ENCODE measurements at places on chromosomes 4 and X.

DNA sequence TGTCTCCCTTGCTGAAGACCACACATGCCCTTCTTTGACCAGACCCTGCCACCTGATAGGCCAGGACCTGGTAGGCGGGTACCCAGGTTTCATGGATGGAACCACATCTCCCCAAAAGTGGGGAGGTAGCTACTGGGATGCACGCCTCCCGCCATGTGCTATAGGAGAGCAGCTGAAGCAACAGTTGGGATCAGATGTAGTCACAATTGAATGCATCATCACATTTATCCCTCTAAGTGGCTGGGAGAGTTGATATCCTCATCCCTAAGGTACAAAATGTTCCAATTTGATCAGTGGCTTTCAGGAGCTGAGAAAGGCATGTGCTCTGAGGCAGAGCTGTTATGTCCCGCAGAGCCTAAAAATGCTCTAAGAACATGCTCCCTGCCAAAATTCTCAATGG is 54.0 kb upstream of the MTM1 start:
- H3K36me3 ChIP-seq = no peaks in the 10 kb centered on the region
- no peaks in the 10 kb centered on the region for H3K27me3 ChIP-seq
- H3K27ac ChIP-seq = no peak overlapping the region
- no peak overlapping the region for H3K4me3 ChIP-seq
- no peak for DNase-seq
- H3K4me1 ChIP-seq = no peaks in the 10 kb centered on the region

- no peak for DNase-seq
- no peaks in the 10 kb centered on the region for H3K36me3 ChIP-seq
- H3K27ac ChIP-seq = no peak overlapping the region
- no peaks in the 10 kb centered on the region for H3K27me3 ChIP-seq
- H3K4me3 ChIP-seq = no peak overlapping the region
Measured at GRCh38 chr4:85132117-85132516, 165.6 kb upstream of the WDFY3 start.

GRCh38 chrX:135688137-135688536 is 25.3 kb upstream of the CT45A1 start:
- no peak overlapping the region for H3K4me3 ChIP-seq
- H3K36me3 ChIP-seq = no peaks in the 10 kb centered on the region
- no peak overlapping the region for H3K27ac ChIP-seq
- H3K27me3 ChIP-seq = peaks cover 14% of the 10 kb centered on the region
- no peaks in the 10 kb centered on the region for H3K4me1 ChIP-seq

DNA sequence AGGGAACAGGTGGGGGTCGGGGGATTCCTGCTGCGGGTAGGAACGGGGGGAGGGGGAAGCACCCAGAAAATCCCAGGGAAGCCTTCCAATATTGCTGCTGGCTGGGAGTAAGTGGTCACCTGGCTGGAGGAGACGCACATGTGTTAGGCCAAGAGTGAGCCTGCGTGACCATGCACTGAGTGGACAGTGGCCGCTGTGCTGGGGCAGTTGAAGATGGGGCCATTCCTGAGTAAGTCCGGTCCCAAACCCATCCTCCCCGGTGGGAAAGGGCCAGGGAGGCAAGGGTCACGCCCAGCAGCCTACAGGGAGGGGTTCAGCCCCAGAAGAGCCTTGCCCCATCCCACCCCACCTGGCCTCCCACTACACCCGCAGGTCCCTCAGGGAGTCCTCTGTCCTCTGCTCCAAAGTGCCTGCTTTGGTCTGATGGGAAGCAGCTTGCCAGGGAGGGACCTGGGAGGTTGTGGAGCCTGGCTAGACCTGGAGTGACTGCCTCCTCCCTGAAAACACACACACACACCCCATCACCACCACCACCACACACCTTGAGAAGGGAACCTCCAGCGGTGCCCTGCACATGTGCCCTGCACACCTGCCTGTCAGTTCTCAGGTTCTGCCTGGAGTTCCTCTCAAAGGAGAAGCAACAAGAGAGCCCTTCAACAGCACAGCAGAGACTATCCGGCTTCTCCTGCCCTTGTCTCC is 6.1 kb downstream of the L1CAM start:
- H3K27me3 ChIP-seq = peaks cover 16% of the 10 kb centered on the region
- peaks cover 52% of the 10 kb centered on the region for H3K4me1 ChIP-seq
- H3K36me3 ChIP-seq = peaks cover 10% of the 10 kb centered on the region
- peak overlapping the region; percentile 91 for H3K27ac ChIP-seq
- DNase-seq = no peak

GRCh38 chr4:1055721-1056590 is 44.5 kb downstream of the FGFRL1 start:
- H3K27me3 ChIP-seq = peaks cover 63% of the 10 kb centered on the region
- no peaks in the 10 kb centered on the region for H3K36me3 ChIP-seq
- H3K4me1 ChIP-seq = peaks cover 8% of the 10 kb centered on the region
- no peak for DNase-seq
- no peak overlapping the region for H3K4me3 ChIP-seq

- H3K4me3 ChIP-seq = no peak overlapping the region
- no peaks in the 10 kb centered on the region for H3K4me1 ChIP-seq
- no peaks in the 10 kb centered on the region for H3K27me3 ChIP-seq
- no peak overlapping the region for H3K27ac ChIP-seq
- no peaks in the 10 kb centered on the region for H3K36me3 ChIP-seq
Measured at GRCh38 chr4:14883661-14884060, 118.6 kb upstream of the CPEB2 start.

- DNase-seq = no peak
- H3K4me1 ChIP-seq = no peaks in the 10 kb centered on the region
- H3K27me3 ChIP-seq = peaks cover 3% of the 10 kb centered on the region
- no peak overlapping the region for H3K27ac ChIP-seq
- no peaks in the 10 kb centered on the region for H3K36me3 ChIP-seq
- H3K4me3 ChIP-seq = no peak overlapping the region
Measured at GRCh38 chrX:16917120-16917519, 29.3 kb upstream of the REPS2 start.

DNA sequence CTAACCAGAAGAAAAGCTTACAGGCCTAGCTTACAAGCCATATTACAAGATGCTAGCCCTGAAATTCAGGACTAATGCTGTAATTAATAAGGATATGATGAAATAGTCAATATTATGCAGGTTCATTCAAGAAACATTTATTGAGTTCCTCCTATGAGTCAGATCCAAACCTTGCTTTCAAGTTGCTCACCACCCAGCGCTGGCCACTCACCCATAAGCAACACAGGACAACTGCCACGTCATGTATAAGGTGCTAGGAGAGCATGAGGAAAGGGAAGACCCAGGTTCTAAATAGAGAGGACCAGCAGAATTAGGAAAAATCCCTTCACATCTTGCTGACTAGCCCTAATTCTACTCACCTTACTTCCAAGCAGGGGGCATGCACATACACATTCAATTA is 23.3 kb downstream of the MAML3 start:
- no peak for DNase-seq
- peaks cover 2% of the 10 kb centered on the region for H3K36me3 ChIP-seq
- H3K4me3 ChIP-seq = no peak overlapping the region
- H3K4me1 ChIP-seq = peaks cover 12% of the 10 kb centered on the region

GRCh38 chrX:122941806-122942205 is 242.3 kb upstream of the GRIA3 start:
- H3K4me1 ChIP-seq = no peaks in the 10 kb centered on the region
- H3K27ac ChIP-seq = no peak overlapping the region
- no peaks in the 10 kb centered on the region for H3K36me3 ChIP-seq
- no peak for DNase-seq
- H3K27me3 ChIP-seq = no peaks in the 10 kb centered on the region

DNA sequence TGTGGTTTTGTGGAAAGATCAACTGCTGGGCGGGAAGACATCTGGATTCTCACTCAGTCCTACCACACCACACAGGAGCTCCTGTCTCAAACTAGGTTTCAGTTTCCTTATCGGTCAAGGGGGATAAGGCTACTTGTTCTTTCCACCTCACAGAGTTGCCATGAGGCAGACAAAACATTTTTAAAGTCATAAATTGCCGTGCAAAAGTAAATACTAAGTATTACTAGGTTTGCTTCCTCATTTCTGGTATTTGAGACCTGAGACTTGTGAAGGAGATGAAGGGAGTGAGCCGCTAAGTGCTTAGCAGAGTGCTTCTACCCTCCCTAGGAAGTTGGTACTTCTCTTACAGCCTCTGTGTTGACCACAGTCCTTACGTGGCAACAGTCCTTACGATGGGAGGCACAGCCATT is 1.5 kb downstream of the LAP3 start:
- DNase-seq = no peak
- H3K4me1 ChIP-seq = peaks cover 23% of the 10 kb centered on the region
- H3K36me3 ChIP-seq = no peaks in the 10 kb centered on the region
- no peak overlapping the region for H3K27ac ChIP-seq

DNA sequence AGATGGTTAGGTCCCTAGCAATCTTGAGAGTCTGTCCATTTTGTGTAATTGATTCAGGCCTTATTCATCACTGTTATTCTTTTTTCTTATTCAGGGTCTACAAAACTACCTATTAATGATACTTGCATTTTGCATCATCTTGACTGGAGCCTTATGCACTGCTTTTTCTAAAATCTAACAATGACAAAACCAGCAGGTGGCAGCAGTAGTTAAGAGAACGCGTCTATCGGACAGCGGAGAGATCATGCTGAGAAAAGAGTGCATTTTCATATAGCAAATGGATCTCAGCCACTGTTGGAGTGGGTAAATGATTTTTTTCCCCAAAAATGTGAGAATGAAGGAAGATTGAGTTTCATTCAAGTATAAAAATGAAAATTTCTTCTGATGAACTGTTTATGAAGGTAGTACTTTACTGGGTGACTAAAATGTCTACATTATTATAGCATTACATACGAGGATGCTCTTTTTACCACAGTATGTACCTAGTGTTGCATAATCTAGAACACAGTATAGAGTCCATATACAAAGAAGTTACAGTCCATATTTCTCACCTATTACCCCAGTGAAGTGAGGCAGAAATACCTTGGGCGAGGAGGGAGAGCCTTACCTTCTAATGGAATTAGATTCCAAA is 43.2 kb downstream of the TMEM144 start:
- H3K4me1 ChIP-seq = no peaks in the 10 kb centered on the region
- no peaks in the 10 kb centered on the region for H3K27me3 ChIP-seq
- H3K4me3 ChIP-seq = no peak overlapping the region
- H3K36me3 ChIP-seq = no peaks in the 10 kb centered on the region
- H3K27ac ChIP-seq = no peak overlapping the region

GRCh38 chr4:95638920-95639501 is 90.2 kb upstream of the UNC5C start:
- no peak overlapping the region for H3K27ac ChIP-seq
- no peaks in the 10 kb centered on the region for H3K27me3 ChIP-seq
- no peak overlapping the region for H3K4me3 ChIP-seq
- no peak for DNase-seq

DNA sequence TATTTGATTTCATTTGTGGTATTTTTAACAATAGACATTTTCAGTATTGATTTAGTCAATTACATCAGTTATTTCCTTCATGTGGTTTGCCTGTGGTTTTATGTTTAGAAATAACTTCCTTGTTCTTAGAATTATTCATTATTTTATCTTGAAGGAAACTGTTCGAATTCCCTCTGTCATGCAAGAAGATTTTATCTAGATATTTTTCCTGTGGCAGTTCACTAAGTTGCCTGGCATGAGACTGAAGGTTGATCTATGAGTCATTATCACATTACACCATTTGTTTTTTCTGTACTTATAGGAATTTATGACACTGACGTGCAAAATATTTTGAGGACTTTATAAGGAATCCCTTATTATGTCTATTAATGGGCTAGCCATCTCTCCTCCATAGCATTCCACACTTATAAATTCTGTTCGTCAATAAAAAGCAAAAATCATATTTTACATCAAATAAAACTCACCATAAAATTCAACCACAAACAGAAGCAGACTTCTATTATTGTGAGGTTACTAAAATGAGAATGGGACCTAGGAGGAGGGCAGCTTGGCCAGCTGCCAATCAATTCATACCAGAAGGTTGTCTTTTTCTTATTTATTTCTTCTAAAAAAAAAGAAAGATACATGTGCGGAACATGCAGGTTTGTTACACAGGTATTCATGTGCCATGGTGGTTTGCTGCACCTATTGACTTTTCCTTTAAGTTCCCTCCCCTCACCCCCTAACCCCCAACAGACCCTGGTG is 179.0 kb downstream of the KCNIP4 start:
- no peak overlapping the region for H3K27ac ChIP-seq
- H3K27me3 ChIP-seq = peaks cover 24% of the 10 kb centered on the region
- DNase-seq = no peak
- no peak overlapping the region for H3K4me3 ChIP-seq
- no peaks in the 10 kb centered on the region for H3K36me3 ChIP-seq

GRCh38 chr4:39614487-39615162 is 24.0 kb downstream of the SMIM14 start:
- DNase-seq = no peak
- H3K27me3 ChIP-seq = no peaks in the 10 kb centered on the region
- no peaks in the 10 kb centered on the region for H3K36me3 ChIP-seq
- H3K27ac ChIP-seq = no peak overlapping the region

- no peak overlapping the region for H3K27ac ChIP-seq
- no peak overlapping the region for H3K4me3 ChIP-seq
- H3K36me3 ChIP-seq = peaks cover 5% of the 10 kb centered on the region
- no peaks in the 10 kb centered on the region for H3K4me1 ChIP-seq
- no peak for DNase-seq
Measured at GRCh38 chr4:98851806-98852205, 77.1 kb downstream of the EIF4E start.

DNA sequence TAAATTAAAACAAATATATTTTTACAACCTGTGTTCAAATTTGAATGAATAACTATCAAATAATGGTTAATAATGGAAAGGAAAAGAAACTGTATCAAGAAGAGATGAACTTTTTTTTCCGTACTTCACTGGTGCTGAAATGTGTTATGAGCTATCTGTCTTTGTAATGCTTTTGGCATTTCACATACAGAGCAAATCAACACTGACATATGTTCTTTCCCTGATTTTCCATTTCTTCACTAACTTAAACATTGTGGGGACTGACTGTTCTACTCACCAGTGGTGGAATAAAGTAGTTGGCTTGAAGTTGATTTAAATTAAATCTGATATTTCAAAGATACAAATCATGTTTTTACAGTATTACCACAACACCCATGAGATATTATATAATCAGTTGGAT is 304.0 kb upstream of the BMP3 start:
- no peaks in the 10 kb centered on the region for H3K4me1 ChIP-seq
- H3K36me3 ChIP-seq = no peaks in the 10 kb centered on the region
- H3K27ac ChIP-seq = no peak overlapping the region
- DNase-seq = no peak
- H3K27me3 ChIP-seq = peaks cover 15% of the 10 kb centered on the region

DNA sequence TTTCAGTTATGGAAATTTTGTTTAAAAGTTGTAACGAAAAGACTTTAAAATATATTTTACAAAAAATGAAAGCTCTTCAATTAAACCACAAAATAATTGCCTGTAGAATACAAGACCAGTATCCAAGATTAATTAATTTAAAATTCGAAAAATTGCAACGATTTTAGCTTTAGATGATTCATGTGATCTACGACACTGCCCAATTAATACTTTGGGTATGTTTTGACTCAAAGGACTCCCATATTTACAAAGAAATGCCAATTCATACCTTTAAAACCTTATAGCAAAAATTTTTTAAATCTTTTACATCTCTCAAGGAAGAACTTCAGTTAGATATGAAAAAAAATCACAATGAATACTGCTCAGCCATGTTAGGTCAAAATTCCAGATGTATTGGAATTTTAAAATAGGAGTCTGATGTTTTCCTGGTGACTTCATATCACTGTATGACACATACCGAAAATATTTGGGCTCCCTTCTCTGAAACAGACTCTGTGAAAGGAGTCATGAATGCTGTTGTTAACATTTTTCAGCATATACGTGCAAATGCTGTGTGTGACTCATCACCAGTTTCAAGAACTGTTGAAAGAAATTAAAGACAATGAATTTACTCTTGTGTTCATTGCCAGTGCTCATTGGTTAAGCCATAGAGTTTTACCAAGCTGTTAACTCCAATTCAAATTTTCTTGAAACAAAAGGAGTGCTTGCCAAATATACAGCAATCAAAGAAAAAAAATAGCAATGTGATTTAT is 13.8 kb upstream of the SMS start:
- no peaks in the 10 kb centered on the region for H3K27me3 ChIP-seq
- DNase-seq = no peak
- no peaks in the 10 kb centered on the region for H3K36me3 ChIP-seq
- peak overlapping the region; percentile 85 for H3K27ac ChIP-seq
